Left ventricle myocardium inferior (tissue), 1 donor: ENCODE measurements at places on chromosomes 4 and X. TPM values are rescaled to one million over a fixed set of nuclear protein-coding genes. Genes with fewer than 3 reads are reported as not detected.

The P2RY4 gene
- total RNA-seq: not detected

GRCh38 chr4:5780831-5781480, 70.0 kb downstream of the EVC start:
- DNase-seq: no peak

- peak; percentile 87 for DNase-seq
These were observed at the start of gene EDA for GRCh38 chrX:69615779-69616456. Gene EDA, plus strand, starts transcription at chrX:69616113.

DNA sequence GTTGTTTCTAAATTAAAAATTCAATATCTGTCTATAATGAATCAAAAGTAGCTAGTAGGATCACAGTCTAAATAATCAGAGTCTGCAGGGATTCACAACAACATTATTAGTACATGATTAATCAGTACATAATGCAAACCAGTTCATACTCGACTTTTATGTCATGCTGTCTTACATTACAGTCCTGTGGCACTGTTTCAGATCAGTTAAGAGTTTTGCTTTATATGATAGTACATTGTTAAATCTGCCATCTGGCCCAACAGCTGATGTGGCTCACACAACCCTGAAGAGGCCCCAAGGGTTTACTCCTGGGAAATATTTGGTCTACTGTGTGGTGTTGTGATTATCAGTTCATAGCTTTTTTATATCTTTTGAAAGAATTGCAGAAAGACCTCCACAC, 247.1 kb upstream of the ETNPPL start:
- no peak for DNase-seq

- DNase-seq: no peak
These were observed 452.1 kb upstream of the RPS6KA3 start for GRCh38 chrX:20718592-20719380.

The PDE6B gene
- 2.7 TPM for total RNA-seq

The CLCN4 gene
- total RNA-seq: 36.1 TPM

The MECP2 gene
- total RNA-seq: 28.3 TPM

GRCh38 chr4:108431986-108432385, 188.4 kb upstream of the RPL34 start:
- no peak for DNase-seq

The CENPVL1 gene
- not detected for total RNA-seq

- DNase-seq: no peak
These were observed 41.5 kb downstream of the SHROOM3 start for GRCh38 chr4:76476571-76476970.

GRCh38 chrX:136121788-136122187, 25.5 kb upstream of the FHL1 start:
- DNase-seq: no peak
